Stimulated activated CD4-positive, alpha-beta T cell treated with anti-CD3 and anti-CD28 coated beads, Interleukin-1b, Interleukin-23, amount 100 ng/mL, for 48 hours (primary cell): ENCODE measurements at places on chromosomes 4 and X.

DNA sequence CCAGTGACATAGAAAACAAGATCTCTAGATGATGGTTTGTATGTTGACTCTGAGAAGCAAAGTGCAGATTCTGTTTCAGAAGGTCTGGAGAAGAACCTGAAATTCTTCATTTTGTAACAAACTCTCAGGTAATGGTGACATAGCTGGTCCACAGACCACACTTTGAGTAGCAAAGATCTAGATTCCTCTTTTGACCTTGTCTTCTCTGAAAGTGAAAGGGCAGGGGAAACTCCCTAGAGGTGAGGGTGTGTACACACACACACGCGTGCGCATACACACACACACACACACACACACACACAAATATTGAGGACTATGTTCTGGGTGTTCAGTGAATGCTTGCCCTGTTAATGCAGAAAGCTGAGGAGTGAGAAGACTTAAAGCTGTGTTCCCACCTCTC is 110.1 kb downstream of the NHSL2 start:
- no peak for DNase-seq

- no peak for DNase-seq
These were observed 22.9 kb downstream of the ABLIM2 start for GRCh38 chr4:8135666-8136065.

DNA sequence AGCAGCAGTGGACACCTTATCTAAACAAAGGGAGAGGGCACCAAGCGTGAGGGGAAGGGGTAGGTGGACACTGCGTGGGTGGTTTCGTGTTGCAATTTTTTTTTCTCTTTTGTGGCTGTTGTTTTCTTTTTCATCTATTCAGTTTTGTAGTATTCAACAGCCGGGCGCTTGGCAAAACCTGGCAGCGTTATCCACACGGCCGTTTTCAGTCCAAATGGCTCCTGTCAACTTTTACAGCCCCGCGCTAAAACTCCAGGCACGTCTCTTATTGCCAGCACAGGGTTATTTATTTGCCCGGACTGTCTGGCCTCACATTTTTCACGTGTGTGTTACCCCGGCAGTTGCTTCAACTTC is 192.2 kb downstream of the BCOR start:
- no peak for DNase-seq

GRCh38 chr4:74598611-74599325 is 153.8 kb downstream of the AREG start:
- DNase-seq = no peak

- no peak for DNase-seq
These were observed 715.8 kb downstream of the CCSER1 start for GRCh38 chr4:90842960-90843359.

GRCh38 chrX:27890611-27891010 is 82.8 kb downstream of the MAGEB10 start:
- DNase-seq = no peak

- peak; percentile 5 for DNase-seq
These were observed 46.9 kb upstream of the SMARCAD1 start for GRCh38 chr4:94160774-94161173.

- DNase-seq = no peak
These were observed 6.6 kb downstream of the FBXL5 start for GRCh38 chr4:15648600-15648999.

- DNase-seq = no peak
These were observed 759.3 kb downstream of the FSTL5 start for GRCh38 chr4:161404346-161405110.

- DNase-seq = no peak
These were observed 95.2 kb upstream of the RPS6KA3 start for GRCh38 chrX:20361890-20362262.

- DNase-seq = no peak
These were observed 38.4 kb downstream of the GPRIN3 start for GRCh38 chr4:89269121-89269666.

DNA sequence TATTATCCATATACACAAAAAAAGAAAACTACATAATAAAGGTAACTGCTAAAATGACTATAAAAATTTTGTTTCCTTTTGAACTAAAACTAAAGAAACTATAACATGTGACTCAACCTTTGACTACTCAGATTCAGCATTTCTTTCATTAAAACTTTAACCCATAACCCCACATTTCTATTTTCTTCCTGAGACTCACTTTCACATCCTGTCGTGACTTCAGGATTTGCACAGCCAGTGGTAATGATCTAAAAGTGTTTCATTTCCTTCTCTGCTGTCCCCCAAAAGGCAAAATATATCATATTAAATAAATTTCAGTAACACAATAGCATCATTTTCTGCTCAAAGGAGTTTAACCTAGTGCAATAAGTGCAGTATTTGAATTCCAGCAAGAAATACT is 1022.4 kb upstream of the DIAPH2 start:
- no peak for DNase-seq

- no peak for DNase-seq
These were observed 23.1 kb downstream of the LGI2 start for GRCh38 chr4:25007598-25007997.

GRCh38 chr4:122831515-122832196 is 5.0 kb downstream of the FGF2 start:
- no peak for DNase-seq

DNA sequence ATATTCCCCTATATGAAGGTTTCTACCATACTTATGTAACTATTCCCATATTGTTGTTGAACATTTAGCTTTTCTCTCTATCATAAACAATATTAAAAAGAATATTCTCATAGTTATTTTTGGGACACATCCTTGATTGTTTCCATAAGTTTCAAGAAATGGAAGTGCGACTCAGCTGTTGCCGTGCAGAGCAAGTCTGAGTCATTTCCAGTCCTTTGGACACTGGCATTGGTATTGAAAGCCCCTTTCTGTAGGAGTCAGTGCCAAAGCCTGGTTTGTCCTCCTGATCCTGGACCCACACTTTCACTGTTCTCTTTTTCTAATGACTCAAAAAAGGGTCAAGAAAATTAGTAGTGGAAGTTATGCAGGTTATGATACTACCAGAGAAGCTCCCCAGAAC is 108.3 kb upstream of the DIAPH2 start:
- DNase-seq = no peak
